ENCODE measurements at places on chromosomes 4 and X.

DNA sequence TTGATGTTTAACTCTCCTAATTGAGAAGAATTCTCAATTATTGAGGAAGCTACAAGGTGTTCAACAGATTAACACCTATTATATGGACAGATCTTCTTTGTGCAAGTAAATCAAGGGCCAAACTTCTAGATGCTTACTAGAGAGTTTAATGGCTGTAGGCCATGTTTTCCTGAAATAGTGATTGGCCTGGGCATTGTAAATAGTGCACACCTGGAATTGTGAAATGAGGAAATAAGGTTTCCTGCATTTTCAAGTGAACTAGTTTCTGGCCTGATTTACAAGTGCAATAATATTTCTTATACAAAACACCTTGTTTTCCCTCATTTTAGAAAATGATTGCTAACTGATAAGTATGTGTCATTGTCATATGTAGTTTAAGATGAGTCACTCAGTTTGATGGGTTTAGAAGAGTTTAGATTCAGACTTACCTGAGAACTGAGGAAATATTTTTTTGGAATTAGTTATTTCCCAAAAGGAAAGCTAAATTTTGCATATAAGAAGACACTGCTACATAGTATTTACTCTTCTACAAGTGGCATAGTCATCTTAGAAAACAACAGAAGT is 21.2 kb downstream of the AFF1 start:
- DNase-seq, result no peak

- no peak for DNase-seq
Observed at GRCh38 chr4:72953571-72953970, 115.9 kb downstream of the COX18 start.

- DNase-seq, result no peak
Observed at GRCh38 chrX:38881066-38881465, 79.8 kb downstream of the MID1IP1 start.

DNA sequence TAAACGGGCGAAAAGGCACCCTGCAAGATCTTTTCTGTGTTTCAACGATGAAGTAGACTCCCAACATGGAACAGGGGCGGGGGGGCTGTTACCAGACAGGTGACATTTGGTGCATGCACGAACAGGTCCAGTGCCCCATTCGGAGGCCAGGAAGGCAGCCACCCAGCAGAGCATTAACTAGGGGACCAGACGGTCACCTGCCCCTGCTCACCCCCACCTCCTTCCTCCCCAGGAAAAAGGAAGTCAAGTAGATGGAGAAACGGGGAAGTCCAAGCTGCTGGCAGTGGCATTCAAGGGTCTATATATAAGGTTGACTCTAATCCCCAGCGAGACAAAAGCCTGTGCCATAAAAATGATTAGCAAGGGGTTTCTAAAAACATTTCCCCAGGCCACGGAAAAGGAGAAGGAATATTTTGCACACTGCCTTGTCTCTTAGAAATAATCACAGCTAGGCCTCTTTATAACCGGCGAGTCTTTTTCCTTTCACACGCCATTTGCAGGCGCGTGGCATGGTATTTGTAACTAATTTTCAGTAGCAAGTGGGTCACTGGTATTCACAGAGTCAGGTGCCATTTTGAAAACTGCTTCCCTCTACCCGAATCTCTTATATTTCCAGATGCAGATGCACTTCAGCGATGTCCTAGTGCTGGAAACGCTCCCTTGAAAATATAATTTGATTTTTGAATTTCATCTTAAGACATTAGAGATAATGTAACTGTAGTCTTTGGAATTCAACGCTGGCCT is 1.2 kb upstream of the TMSB4X start:
- DNase-seq, result no peak

- DNase-seq, result no peak
Observed at GRCh38 chr4:25937801-25938200, 23.8 kb downstream of the SMIM20 start.

DNA sequence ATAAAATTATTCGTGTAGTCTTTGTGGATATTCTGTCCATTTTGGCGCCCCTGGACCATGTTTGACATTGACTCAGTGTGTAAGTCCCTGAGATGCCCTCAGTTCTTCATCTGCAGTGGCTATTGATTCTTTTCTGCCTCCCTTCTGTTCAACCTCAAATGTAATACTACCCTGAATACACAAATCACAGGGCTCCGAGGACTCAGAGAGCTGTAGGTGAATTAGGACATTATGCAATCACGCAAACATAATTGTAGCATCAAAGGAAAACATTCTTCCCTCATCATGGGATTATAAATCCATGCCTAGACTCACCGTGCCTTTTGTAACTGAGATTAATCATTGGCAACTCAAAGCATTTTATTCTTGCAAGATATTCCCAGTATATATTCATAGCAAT is 161.4 kb upstream of the PACRGL start:
- no peak for DNase-seq

Data from left hindlimb (tissue), 1 donor.